ENCODE measurements at places on chromosomes 7 and 10.

- DNase-seq: no peak
Measured at GRCh38 chr7:25105911-25106310, 19.1 kb downstream of the CYCS start.

DNA sequence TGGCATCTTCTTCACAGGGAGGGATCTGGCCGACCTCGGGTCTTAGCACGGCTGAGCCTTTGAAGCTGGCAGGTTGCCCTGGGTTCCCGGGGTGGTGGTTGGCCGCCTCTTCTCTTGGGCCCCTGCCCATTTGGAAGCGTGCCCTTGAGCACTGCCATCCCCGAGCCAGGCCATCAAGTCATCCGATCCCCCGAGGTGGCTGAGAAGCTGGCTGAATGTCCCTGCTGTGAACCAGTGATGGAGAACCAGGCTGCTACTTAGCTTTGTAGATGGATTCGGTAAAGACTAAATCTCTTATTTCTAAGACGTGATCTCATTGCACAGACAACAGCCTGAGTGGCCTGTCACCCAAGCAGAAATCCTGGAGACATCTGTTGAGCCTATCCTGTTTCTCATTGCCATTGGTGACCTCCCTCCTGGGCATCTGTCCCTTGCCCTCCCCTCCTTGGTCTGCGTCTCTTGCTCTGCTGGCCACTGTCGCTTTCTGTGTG lies 74.3 kb downstream of the GRK5 start:
- no peak for DNase-seq

- peak; percentile 62 for DNase-seq
Measured at GRCh38 chr10:63929831-63930467, 408.7 kb downstream of the REEP3 start.

DNA sequence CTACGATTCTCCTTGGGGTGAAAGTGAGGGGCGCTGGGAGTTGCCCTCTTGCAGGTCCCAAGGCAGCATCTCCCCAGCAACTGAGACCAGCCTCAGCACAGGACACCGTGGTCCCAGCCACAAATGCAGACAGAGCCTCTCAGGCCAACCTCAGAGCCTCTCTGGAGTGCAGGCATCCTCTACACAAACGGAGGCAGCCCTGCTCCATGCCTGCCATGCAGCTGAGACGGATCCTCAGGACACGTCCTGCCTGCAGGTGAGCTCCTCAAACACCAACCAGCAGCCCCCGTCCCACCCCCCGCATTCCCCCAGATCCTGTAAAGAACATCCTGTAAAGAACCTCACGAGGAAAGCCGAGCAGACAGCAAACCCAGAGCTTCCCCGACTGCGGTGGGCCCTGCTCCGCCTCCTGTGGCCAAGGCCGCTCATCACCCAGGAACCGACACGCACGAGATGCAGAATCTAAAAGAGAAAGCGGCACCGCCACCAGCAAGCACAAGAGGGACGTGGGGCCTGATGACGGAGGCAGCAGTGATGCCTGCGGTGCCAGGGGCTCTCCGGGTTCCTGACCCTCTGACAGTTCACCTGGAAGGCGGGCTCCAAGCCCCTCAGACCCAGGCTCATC lies 186.9 kb downstream of the PTPRN2 start:
- DNase-seq: no peak

DNA sequence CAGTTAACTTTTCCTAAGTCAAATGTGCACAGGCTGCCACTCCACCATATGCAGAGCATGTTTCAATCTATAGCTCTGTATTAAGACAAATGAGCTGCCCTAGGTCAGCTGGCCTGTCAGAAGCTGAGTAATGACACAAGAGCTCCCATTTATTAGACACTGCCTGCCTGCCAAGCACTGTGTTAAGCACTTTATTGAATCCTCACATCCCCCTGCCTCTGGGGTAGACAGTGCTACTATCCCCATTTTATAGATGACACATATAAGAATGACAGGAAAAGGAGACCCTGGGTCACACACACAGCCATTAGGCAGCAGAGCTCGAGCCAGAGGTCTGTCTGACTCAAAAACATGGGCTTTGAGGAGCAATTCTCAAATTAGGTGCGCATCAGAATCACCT lies 179.8 kb upstream of the PDE1C start:
- DNase-seq: no peak

- no peak for DNase-seq
Measured at GRCh38 chr10:28130267-28130666, 131.4 kb upstream of the ODAD2 start.

DNA sequence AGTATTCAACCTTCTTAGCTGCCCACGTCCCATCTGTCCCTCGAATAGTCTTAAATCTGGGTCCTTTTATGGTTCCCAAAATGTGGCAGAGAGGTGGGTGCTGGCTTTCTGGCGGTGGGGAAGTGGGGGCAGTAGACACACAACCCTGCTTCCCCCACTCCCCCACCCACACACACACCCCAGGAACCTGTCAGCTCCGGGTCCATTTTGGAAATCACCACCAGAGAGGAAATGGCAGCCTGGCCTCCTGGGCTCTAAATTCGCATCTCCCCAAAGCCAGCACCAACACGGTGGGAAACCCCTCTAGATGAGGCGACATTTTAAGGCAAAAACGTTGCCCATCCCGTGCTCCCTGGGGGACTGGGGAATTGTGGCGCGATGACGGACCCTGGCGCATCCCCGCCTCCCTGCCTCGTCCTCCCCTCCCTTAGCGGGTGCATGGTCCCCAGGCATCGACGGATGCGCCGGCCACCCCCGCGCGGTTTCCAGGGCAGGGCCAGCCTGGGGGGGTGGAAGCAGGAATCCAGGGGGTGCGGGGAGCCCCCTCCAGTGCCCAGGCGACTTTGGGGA lies 702 bp downstream of the TMEM130 start:
- no peak for DNase-seq

All from NCI-H748 treated with DMSO at 0.1 percent for 48 hours (cell line).